ENCODE measurements at places on chromosomes 7 and 10.

DNA sequence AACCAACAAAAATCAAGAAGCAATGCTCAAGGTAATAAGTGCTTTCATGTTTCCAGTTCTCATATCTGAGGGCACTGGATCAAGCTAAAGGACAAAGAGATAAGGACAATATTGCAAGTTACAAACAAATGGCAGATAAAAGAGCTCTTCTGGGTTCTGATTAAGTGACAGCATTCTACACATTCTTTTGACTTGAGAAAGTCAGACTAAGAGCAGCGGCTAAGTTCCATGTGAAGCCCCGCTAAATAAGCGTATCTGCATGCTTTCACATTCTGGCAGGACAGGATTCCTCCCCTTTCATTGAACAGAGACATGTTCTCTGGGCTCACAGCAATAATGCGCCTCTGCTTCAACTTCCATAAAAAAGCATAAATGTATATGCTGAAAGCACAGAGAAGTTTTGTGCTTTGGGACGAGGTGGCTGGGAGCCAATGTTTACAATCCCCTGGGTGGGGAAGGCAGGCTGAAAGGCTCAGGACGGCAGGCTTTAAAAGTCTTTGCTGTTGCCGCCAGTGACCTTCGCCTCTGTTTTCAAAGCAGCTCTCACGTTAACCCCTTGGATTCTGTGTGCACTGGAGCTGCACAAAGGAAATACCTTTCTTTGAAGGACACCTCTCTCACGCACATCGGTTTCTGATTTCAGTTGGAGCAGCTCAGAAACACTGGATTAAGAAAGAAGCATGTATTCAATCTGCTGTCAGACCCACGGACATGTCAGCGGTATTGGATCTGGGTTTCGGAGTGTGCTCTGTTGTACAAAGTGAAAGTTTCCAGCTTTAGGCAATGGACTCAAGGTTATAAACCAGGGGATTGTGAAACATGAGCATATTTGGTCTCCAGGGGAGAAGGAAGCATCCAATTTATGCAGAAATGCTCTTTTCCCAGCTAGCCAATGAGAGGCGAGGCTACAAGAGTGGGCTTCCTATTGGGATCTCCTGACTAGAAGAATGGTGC lies 105.4 kb upstream of the FAM133B start:
- DNase-seq = no peak

- DNase-seq = no peak
These were observed 13.9 kb downstream of the RHBDD2 start for GRCh38 chr7:75892634-75893272.

DNA sequence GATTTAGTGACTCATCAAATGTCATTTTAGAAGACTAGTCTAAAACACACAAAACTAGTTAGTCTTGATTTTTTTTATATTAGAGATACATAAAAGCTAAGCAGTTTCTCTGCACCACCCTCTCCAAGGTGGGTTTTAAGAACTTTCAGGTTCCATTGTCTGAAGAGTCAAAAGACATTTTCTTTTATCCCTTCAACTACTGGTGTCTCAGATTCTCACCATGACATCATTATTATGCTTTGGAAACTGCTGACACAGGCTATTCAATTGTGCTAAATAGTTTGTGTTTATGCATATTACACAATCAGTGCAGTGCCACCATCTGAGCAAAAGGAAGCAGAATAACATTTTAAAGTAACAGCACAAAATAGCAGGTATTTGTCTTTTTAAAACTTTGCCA lies 52.2 kb downstream of the IGF2BP3 start:
- DNase-seq = no peak

- no peak for DNase-seq
These were observed 79.3 kb downstream of the PLXDC2 start for GRCh38 chr10:19895500-19895899.

GRCh38 chr7:74212661-74213060 lies 2.9 kb downstream of the LAT2 start:
- no peak for DNase-seq

DNA sequence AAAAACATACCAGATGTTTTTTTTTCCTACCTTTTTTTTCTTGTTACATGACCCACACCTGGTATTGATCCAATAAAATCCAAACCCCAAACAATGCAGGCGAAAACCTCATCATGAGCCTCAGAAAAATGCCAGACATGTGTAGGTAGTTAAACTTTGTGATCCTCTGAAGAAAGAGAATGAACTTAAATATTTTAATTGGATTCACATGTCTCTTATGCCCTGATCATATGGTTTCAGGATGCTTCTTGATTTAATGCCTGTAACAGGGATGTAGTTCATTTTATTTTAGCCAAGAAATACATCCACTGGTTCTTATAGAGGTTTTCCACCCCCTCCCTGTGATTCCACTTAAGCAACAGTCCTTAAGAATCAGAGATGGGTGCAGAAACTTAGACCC lies 451.6 kb downstream of the TYW1 start:
- DNase-seq = no peak

- no peak for DNase-seq
These were observed 128.6 kb downstream of the CCNY start for GRCh38 chr10:35464825-35465456.

DNA sequence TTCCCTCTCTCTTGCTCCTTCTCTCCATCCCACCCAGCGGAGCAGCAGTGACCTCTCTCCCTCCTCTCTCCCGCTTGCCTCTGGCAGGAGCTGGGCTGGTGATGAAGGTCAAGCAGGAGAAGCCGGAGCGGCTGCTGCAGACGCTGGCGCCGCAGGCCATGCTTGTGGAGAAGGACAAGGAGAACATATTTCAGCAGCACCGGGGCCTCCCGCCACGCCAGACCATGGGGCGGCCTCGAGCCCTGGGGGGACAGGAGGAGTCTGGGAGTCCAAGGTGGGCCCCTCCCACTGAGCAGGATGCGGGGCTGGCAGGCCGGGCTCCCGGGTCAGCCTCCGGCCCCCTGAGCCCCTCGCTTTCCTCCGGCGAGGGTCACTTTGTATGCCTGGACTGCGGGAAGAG lies 17.3 kb downstream of the ZNF775 start:
- no peak for DNase-seq

- DNase-seq = no peak
These were observed 1024.9 kb downstream of the REEP3 start for GRCh38 chr10:64546073-64546472.

DNA sequence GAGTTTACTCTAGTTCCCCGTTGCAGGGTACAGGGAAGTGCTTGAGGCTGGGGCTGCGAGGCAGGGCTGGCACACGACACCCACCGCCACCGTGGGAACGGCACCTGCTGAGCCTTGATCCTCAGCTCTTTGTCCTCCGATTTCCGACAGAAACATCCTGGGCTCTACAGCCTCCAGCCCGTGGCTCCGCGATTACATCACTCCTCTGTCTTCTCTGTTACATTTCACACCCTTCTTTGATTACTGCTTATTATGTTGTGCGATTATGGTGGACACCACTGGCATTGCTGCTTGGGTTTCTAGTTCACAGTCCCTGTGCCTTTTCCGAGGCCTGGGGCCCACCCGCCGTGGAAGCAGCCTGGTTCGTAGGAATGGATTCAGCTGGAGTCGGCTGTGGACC lies 26.9 kb downstream of the FKBP6 start:
- no peak for DNase-seq

DNA sequence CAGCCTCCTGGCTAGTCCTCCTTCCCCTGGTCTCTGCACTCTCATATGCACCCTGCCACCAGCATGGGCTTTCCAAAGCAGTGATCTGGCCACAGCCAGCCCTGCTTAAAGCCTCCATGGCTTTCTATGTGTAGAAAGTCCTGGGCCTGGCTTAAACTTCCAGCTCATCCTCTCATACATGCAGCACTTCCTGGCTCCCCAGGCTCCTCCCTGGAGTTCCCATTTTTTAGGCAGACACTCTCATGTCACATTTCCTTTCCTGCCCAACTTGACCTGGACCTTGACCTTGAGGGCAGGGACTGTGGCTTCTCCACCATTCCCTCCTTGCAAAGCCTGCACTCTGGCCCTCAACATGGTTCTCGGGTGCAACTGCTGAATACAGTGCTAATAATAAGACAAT lies 79.5 kb downstream of the CHST15 start:
- no peak for DNase-seq

- no peak for DNase-seq
These were observed 5.6 kb downstream of the IL2RA start for GRCh38 chr10:6056411-6057135.

- no peak for DNase-seq
These were observed 24.0 kb downstream of the GSTO2 start for GRCh38 chr10:104293011-104293410.

GRCh38 chr10:107163076-107163855 lies 1.2 kb downstream of the SORCS1 start:
- DNase-seq = peak; percentile 44

All from SK-N-SH (cell line).